ENCODE measurements at places on chromosomes 6 and 20.

DNA sequence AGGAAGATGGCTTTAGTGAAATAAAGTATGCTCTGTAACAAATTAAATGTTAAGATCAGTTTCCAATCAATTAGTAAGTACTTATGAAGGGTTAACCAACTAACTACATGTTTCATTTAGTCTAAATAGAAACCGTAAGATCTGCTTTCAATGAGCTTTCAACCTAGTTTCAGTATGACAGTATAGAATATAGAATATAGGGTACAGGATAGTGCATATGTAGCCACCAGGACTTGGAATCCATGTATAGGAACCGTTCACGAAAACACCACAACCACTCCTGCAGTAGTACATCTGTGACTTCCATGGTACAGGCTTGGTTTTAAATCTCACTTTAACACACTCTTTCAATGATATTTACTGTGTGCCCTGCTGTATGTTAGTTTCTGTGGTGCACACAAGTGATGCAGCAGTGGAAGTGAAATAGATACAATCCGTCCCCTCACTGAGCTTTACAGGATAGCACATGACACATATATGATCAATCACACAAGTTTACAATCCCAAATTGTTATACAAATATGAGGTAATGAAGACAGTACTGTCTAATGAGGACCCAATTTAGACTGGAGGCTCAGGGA is 479.7 kb upstream of the MARCKS start:
- DNase-seq = no peak

DNA sequence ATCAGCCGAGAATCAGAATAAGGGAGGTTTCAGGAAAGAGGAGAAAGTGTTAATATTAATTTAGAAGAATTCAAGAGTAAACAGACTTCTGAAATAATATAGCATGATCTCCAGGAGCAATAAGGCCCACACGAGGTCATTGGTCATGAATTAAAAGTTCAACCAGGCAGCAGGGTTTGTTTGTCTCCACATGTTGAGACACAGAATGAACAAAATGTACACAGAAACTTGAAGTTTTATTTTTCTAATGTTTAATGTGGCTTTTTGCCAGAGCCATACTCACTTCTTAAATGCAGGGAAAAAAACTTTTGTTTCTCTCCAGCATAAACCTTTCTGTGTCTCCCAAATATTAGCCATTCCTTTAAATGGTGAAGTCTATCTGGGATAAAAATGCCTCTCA is 504.5 kb downstream of the HDGFL1 start:
- DNase-seq = no peak

GRCh38 chr20:64077876-64078551 is 1.3 kb downstream of the RGS19 start:
- DNase-seq = no peak

DNA sequence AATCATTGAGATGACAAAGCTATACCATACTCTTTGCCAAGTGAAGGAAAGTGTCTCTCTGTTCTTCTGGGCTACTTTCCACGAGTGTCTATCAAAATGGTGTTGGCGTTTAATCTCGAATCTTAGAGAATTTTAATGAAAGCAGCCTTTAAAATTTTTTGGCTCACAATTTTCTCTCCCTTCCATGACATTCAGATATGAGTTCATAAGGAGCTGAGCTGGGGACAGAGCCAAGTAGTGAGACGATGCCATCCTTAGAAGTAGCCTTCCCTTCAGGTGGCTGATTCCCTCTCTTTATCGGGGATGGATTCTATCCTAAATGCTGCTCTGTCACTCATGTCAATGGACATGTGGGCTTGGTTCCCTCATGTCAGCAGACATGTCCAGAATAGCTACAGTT is 132.8 kb downstream of the GRM1 start:
- no peak for DNase-seq

DNA sequence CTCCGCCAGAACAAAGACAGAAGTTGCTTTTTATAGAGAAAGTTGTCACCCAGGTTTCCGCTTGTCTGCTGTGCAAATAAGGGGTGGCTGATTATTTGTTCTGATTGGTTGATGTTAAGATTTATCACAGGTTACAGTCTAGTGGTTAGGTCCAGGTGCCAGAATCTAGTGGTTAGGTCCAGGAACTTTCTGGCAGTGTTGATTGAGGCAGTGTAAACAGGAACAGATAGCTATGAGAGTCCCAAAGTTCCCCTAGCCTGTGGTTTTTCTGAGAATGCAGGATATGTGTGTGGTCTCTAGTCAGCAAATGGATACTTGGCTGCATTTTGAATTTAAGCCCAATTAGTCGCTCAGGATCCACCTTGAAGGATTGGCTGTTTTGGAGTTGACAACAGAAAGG is 148.0 kb downstream of the TMEM200A start:
- no peak for DNase-seq

DNA sequence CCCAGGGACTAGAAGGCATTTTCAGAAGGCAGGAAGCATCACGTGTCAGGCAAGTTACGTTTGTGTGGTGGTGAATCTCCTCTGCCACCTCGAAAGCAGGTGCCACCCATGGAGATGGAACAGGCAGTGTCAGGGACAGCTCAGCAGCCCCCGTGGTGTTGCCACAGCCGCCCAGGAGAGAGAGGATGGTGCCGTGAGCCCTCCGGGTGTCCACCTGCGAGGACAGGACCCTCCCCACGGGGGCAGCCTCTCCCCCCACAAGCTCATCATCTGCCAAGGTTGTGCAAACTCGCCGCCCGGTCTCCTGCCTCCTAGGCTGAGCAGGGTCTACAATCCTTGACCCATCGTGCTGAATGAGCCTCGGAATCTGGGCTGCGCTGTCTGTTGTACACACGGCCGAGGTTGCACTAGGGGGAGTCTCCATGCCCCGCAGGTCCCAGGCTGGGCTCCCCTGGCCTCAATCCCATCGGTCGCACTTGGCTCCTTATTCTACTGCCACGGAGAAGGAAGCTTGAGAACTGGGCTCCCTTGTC is 40.1 kb downstream of the DACT2 start:
- no peak for DNase-seq

GRCh38 chr6:34414999-34415858 is 10.6 kb downstream of the RPS10 start:
- DNase-seq = no peak

DNA sequence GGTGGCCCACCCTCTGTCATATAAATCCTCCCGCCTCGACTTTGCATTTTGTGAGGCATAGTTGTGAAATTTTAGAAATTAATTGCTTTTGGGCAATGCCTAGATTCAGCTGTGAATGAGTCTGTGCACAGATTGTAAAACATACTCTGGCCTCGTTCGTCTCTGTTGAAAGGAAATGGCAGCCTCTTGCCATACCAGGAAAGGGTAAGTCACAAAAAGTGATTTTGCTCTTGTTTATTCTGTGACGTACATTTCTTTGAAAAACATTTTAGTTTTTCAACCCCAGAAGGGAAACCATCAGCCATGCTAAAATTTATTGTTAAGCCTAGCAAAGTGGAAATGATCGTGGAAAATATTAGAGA is 15.3 kb upstream of the EXOC2 start:
- DNase-seq = no peak

GRCh38 chr6:15389084-15389764 is 143.4 kb downstream of the JARID2 start:
- no peak for DNase-seq

DNA sequence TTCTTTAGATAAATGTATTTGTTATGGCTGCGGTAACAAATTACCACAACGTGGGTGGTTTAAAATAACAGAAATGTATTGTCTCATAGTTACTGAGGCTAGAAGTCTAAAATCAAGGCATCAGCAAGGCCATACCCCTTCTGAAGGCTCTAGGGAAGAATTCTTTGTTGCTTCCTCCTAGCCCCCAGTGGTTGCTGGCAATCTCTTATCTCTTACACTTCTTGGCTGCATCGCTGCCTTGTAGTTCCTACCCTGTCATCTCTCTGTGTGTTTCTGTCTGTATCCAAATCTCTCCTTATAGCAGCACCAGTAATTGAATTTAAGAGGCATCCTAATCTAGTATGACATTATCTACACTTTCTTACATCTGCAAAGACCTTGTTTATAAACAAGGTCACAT is 534.7 kb downstream of the PHF3 start:
- no peak for DNase-seq

- DNase-seq = no peak
These were observed 21.7 kb downstream of the TAF8 start for GRCh38 chr6:42071881-42072583.

GRCh38 chr6:6006428-6007365 is at the start of gene NRN1:
Gene NRN1 (minus strand): TSS chr6:6006925. CDS start chr6:6006749, 176 bp downstream.
- DNase-seq = no peak

DNA sequence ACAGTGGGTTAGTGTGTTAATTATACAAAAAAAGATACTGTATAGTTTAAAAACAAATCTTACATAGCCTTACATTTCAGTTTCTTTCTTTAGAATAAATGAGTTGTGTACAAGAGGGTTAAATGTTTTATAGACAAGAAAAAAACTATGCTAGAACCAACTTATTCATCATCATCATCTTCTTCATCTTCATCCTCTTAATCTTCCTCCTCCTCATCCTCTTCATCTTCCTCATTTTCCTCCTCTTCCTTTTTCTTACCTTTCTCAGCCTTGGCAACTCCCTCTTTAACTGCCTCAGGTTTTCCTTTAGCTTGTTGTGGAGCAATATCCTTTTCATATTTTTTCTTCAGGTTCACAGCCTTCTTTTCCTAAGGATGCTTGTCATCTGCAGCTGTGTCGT is 53.7 kb downstream of the RPS12 start:
- DNase-seq = no peak

DNA sequence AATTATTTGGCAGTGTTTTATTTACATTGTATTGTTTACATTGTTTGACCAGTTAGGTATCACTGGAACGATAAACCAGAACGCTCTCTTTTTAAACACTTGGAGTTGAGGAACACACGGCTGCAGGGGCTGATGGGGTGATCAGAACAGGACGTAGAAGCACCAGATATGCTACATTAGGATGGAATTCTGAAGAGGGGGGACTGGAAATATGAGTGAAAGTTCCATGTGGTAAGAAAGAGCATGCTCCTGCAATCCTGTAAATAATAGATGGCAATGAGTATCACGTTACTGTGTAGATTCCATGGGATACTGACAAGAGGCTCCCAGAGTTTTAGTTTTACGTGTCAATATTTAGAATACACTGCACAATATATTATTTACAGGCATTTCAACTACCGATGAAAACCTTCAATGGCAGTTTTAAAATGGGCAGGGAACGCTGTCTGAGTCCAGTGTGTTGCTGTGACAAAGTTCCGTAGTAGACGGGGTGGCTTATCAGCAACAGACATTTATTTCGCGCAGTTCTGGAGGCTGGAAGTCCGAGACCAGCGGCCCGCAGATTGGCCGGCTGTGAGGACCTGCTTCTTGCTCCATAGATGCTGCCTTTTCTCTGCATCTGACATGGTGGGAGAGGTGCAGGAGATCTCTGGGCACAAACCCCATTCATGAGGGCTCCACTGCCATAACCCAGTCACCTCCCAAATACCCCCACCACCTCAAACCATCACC is 43.1 kb downstream of the SYNJ2 start:
- no peak for DNase-seq

DNA sequence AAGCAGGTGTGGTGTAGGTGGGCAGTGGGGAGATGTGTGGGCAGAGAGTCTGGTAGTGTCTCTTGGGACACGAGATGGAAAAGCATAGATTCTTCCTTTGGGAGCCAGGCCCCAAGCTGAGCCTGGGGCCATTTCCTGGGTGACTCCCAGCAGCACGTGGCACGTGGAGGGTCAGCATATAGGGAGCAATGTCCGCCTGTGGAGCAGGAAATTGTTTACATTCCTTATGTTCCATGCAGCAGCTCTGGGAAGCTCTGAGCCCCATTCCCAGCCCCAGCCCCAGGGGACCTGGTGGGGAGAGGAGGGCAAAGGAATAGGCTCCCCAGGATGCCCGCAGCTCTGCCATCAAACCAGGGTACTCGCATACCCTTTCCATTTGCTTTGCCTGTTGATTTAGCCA is 57.6 kb downstream of the DAAM2 start:
- no peak for DNase-seq

DNA sequence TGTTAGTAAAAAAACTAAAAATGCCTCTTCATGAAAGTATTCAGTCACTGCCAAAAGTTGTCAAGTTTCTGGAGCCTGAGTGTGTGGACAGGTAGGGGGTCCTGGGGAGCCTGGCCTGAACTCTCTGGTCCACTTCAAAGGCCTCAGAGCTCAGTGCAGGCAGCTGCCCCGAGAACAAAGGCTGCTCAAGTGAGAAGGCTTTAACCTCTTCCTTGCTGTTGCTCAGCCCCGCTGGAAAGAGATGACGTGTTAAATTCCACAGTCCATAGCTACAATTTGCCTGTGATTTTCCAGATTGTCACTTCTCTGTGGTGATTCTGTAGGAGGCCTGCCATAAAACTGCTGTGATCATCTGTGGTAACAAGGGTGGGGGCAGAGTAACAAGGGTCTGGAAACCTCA is 96.9 kb downstream of the FAM120B start:
- DNase-seq = no peak

DNA sequence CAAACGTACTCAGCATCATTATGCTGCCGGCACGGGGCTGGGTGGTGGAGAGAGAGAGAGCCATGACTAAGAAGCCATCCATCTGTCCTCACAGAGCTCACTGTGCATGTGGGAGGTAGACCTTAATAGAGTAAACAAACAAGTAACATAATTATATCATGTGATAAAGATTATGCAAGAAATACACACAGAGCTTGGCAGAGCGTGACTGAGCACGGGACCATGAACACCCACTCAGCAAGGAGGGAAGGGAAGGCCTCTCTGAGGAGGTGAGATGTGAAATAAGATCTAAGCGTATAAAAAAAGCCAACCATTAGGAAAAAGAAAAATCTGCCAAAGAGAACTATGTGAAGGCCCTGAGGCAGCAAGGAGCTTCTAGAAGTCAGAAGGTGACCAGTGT is 207.5 kb downstream of the PTPRT start:
- DNase-seq = no peak

GRCh38 chr6:135572051-135572450 is 74.5 kb upstream of the AHI1 start:
- no peak for DNase-seq

DNA sequence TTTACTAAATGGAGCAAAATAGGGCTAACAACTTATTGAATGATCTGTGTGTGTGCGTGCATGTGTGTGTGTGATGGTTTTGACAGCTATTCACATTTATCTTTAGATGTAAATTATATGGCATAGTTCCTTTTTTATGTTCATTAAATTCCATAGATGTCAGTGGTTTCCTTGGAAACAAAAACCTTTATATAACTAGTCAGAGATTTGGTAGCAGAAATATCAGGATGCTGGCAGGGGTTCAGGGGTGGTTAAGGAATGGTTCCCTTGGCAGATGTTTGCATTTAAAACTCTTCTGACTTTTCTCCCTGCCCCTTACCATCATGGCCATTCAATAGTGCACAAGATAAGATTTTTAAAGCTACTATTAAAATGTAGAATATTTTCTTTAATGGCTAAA is 256.6 kb downstream of the PLCB1 start:
- no peak for DNase-seq

DNA sequence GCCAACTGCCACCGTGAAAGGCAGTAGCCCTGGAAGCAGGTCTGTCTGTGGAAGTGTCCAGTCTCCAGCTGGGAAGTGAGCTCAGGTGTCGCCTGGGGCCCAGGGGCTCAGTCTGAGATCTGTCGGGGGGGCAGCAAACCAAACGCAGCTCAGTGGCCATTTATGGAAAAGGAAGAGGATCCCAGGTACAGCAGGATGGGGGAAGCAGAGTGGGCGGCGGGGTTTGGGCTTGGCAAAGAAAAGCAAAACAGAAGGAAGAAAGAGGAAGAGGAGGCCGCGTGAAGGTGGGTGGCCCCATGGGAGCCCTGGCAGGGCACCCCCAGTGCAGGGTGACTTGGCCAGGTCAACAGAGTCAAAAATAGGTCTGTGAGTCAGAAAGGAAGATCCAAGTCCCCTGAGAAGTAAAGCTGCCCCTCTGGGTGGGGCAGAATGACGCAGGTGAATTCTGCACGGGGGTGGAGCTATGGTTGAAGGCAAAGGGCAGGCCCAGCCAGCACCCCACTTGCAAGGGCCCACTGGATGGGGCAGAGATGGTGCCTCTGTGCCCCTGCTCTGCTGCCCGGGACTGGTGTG is 5.3 kb downstream of the PXDC1 start:
- no peak for DNase-seq

Data from esophagus squamous epithelium (tissue), 5 donors.